ENCODE measurements at places on chromosomes 6 and 20.

DNA sequence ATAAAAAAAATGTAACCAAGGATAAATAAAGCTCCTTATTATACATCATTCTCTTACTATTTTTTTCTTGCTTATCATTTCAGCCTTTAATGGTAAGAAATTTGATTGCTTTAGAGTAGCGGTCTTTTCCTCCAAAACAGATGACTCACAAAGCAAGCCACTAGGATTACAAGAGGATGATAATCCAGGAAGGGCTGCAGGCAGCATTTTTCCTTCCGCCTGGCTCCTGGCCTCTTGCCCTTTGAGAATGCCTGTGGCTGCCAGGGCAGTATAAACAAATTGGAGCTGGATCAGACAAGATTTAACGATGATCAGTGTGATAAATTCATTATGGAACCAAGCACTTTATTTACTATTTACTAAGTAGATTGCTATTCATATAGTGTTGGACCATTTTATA, 9.7 kb upstream of the FBXL4 start:
- no peak for DNase-seq

- peak; percentile 86 for DNase-seq
Observed at GRCh38 chr6:44078827-44079671, 48.2 kb downstream of the MRPL14 start.

DNA sequence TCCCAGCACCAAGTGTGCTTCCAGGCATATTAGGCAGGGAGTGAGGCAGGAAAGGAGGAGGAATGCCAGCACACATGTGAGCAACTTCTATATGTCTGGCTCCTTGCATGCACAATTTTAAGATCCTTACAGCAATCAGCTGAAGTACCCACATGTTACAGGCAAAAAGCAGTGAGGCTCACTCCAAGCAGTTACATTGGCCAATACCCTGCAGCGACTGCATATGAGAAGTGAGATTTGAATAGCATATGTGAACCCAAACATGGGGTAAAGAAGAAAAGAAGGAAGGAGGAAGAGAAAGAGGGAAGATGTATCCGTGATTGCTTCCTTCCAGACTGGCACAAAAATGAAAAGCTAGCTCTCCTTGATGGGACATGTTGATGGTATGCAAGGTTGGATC, 193.6 kb downstream of the PTPRT start:
- no peak for DNase-seq

GRCh38 chr6:108576709-108577108, 16.0 kb downstream of the FOXO3 start:
- DNase-seq = no peak

- DNase-seq = peak; percentile 80
Observed at GRCh38 chr6:166627875-166628801, 1.1 kb upstream of the RPS6KA2 start.

DNA sequence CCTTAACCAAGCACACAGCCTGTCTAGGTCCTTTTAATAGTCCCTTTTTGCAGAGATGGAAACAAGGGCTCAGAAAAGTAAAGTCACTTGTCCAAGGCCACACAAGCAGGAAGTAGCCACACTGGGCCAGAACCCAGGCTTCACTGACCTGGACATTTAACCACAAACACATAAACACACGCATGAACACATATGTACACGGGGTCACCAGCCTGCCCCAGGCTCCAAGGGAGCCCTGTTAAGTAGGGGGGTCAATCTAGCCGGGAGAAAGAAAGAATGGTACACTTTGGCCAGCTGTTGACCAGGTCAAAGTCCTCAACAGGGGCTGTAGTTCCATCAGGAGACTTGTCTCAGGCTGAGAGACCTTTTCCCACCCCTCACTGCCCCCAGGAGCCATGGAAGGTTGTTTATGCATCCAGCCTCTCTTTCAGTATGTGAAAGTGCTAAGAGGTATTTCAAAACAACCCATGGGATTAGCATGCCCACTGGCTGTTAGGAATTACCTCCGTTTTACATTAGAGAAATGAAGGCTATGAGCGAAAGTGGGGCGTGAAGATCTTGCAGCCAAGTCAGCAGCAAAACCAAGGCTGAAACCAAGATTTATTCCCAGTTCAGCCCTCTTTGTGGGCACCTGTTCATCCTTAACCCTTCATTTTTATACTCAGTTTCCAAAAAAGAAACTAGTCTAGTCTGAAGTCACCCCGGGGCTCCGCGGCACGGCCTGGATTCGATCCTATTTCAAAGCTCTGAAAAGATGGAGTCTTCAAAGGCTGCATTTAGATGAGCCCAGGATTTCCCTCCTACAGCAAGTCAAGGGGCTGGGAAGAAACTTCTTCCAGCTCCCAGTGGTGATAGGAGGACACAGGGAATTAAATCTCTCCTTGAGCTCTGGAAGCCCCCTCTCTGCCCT, 9.8 kb downstream of the SDC4 start:
- DNase-seq = no peak
